BJ (cell line): ENCODE measurements at places on chromosomes 6 and 20. TPM values are rescaled to one million over a fixed set of nuclear protein-coding genes. Genes with fewer than 3 reads are reported as not detected.

GRCh38 chr6:158460602-158461169, 99.2 kb upstream of the TMEM181 start:
- peak; percentile 71 for DNase-seq

DNA sequence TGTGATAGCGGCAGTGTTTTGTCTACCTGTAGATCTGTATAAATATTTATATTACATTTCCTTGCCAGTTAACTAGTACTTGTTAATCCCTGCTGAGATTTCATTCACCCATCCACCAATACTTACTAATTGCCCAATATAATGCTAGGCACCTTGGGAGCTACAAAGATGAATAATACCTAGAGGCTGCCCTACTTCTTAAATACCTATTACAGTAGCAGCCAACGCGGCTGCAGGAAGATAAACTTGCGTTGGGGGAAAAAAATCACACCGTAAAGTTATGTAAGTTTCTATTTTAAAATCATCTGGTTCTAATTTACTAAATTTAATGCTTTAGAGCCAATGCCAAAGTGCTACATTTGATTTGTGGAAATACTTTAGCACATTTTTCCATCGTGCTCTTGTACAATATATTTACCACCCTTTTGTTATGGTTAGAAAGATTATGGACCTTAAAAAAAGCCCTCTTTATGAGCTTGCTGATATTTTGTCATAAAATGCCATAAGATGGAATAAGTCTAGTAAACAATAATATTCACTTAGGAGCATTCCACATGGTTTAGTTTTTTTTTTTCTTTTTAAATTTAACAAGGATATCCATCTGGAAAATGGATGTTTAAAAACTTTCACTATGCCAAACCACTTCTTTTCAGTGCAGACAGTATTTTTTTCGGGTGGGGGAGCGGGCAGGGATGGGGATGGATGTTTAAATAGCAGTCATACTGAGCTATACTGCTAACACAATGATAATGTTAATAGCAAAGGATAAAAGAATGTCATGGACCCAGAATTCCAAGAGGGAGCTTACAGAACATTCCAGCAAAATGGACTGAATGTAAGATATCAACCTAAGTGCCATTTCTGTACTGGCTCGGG, 13.2 kb upstream of the NEDD9 start:
- peak; percentile 93 for DNase-seq

- DNase-seq = no peak
Observed at GRCh38 chr20:32891926-32892660, 33.4 kb downstream of the EFCAB8 start.

DNA sequence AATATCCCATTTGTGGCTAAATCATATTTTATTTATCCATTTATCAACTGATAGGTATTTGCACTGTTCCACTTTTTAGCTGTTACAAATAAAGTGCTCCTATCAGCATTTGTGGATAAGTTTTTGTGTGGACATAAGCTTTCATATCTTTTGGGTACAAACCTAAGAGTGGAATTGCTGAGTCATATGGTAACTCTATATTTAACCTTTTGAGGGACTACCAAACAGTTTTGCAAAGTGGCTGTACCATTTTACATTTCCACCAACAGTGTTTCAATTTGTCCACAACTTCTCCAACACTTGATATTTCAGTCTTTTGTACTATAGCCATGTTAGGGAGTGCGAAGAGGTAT, 23.6 kb upstream of the ECHDC1 start:
- DNase-seq = no peak

- no peak for DNase-seq
Observed at GRCh38 chr6:37054580-37054979, 49.1 kb downstream of the FGD2 start.

GRCh38 chr6:131129689-131130553, 5.3 kb upstream of the AKAP7 start:
- no peak for DNase-seq

DNA sequence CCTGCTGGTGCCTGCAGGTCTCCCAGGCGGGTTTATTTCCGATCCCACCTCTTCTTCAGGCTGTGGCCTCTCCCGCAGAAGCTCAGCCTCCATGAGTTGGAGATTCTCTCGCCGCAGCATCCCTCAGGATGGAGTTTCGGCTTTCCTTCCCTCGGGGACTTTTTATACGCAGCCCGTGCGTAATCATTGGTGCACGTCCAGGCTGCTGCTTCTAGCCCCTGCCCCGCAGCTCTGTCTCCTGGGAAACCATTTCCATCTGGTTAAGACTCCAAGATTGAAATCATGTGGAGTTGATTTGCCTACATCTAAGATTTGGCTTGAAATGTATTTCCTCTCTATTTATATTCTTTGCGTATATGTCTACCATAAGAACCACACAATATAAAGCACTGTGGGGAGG, 46.7 kb upstream of the CARMIL1 start:
- DNase-seq = peak; percentile 72

DNA sequence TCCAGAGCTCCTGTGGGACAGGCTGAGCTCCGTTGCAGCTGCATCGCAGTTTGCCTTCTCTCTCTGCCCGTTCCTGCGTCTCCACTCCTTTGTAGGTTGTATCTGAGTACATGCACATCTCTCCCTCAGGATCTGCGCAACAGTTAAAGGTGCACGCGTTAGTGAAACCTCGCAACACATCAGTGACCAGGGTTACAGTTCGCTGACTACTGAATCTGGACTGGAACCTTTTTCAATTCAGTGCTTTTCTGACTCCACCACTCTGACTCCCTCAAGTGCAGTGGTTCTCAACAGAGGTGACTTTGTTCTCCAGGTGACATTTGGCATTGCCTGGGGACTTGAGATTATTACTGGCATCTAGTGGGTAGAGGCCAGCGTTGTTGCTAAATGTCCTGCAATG, 44.0 kb downstream of the UST start:
- DNase-seq = no peak

DNA sequence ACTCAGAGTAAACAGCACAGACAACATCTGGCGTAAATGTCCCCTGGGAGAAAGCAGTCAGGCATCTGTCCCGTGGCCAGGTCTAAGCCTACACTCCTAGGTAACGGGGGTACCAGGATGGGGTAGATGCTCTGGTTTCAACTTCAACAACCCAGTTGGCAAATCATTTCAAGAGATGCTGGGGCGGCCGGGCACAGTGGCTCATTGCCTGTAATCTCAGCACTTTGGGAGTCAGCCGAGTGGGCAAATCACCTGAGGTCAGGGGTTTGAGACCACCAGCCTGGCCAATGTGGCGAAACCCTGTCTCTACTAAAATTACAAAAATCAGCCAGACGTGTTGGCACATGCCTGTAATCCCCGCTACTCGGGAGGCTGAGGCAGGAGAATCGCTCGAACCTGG, 12.3 kb downstream of the PREX1 start:
- no peak for DNase-seq

DNA sequence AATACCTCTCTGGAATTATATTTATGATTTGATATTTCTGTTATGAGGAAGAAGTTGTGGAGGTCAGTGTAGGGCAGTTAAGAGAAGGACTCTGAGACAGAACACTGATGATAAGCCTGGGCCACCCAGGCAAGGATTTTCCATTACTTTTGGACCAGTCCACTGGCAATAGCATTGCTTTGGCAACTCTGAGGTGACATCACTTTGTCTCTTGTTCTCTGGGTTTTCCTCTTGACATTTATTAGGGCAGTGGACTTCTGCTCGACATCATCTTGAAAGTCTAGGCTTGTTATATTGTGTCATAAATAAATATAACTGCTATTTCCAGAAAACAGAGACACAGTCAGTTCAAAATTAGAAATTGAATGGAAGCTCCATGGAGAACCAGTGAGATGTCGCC, 268.0 kb downstream of the SMOC2 start:
- DNase-seq = no peak

- no peak for DNase-seq
Observed at GRCh38 chr6:159919011-159919511, 28.3 kb downstream of the MAS1 start.

- DNase-seq = no peak
Observed at GRCh38 chr6:98782772-98783171, 51.6 kb upstream of the POU3F2 start.

- DNase-seq = no peak
Observed at GRCh38 chr6:43247114-43247999, 4.1 kb downstream of the TTBK1 start.

GRCh38 chr20:23136893-23137745, 51.0 kb upstream of the CD93 start:
- DNase-seq = no peak

GRCh38 chr20:60063048-60063451, 104.8 kb downstream of the CDH26 start:
- DNase-seq = peak; percentile 91

The SAPCD1 gene
- 1.2 and 1.9 TPM in 2 replicates for polyA plus RNA-seq

The LAMA4 gene
- 268 and 301 TPM in 2 replicates for polyA plus RNA-seq

The SRMS gene
- polyA plus RNA-seq = not detected in 2 replicates

The SCAF8 gene
- 13.1 and 18.4 TPM in 2 replicates for polyA plus RNA-seq

The IL17A gene
- polyA plus RNA-seq = not detected in 2 replicates

The THBS2 gene
- 534 and 857 TPM in 2 replicates for polyA plus RNA-seq

The SLC17A2 gene
- not detected in 2 replicates for polyA plus RNA-seq

The MMP24 gene
- polyA plus RNA-seq = 1.5 and 2.3 TPM in 2 replicates
